ENCODE measurements at places on chromosomes 4 and X.
A peak's percentile ranks its signal among the peaks of the same experiment; 100 is the strongest.

- peak; percentile 1 for DNase-seq
These were observed 38.7 kb upstream of the LPAR4 start for GRCh38 chrX:78708816-78709215.

DNA sequence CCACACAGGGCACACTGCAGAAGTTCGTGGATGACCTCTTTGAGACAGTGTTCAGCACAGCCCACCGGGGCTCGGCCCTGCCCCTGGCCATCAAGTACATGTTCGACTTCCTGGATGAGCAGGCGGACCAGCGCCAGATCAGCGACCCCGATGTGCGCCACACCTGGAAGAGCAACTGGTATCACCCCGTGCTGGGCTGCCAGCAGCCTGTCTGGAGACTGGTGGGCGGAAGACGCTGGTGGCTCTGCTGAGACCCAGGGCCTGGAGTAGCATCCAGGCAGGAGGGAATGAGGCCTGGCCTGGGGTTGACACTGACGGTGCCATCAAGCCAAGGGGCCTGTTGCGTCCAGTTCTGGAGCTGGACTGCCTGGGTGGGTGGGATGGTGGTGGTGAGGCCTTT is 8.6 kb downstream of the LAGE3 start:
- DNase-seq = no peak

DNA sequence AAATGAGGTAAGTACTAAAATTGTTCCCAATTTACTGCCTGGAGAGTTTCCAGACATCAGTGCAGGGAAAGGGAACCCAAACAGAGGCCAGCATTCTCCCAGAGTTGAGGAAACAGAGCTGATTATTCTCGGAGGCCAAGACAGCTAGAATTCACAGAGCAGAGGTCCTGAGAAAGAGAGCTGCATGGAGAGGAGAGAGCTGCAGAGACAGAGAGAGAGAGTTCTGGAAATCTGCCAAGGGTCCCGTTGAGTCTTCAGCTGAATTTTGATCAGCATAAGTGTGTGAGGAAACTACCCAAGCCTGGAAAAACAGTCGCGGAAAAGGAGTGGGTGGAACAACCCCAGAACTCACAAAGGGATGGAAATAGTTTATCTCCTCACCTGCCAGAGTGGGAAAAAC is 43.8 kb upstream of the GPR173 start:
- no peak for DNase-seq

DNA sequence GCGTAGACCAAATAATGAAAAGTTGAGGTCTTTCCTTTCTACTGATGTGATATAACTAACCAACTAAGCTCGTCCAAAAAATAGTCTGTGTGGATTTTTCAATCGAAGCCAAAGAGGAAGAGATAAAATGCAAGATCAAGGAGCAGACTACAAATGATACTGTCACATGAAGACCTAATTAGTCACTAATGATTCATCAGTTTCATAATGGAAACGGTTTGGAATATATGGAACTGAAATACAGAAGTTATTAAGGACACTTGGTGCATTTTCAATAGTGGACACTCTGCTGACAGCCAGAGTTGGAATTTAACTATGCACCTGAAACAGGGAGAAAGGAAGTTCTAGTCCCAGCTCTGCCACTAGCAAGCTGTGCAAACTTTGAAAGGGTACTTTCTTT is 119.8 kb downstream of the GUCY2F start:
- no peak for DNase-seq

- no peak for DNase-seq
These were observed 52.5 kb downstream of the CASP3 start for GRCh38 chr4:184596617-184597185.

DNA sequence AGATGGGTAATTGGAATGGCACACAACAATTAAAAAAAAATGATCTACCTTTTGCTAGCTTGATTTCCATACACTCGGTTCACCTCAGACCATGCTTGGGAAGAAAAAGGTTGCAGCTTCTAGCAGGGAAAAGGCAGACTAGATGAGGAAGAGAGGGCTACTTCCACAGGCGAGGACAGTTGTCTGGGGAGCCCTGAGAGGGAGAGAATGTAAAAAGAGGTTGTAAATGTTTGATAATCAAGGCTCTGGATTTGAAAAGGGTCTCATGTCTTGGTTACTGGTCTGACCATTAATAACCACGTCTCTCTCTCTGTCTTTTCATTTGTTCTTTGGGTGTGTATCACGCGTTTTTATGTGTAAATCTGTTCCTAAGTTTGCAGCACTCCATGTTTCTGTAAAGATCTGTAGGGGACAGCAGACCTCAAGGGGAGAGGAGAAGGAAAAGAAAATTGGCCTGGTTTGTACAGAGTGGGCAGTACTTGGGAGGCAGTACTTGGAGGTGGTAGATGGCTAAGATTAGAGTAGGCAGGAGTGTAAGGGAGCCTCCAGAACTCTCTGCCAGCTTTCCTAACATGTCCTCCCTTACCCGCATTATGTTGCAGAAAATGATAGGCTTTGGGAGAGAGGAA is 750 bp downstream of the ARMCX5 start:
- DNase-seq = peak; percentile 22

- peak; percentile 83 for DNase-seq
These were observed 62.6 kb downstream of the DCLK2 start for GRCh38 chr4:150140774-150141400.

DNA sequence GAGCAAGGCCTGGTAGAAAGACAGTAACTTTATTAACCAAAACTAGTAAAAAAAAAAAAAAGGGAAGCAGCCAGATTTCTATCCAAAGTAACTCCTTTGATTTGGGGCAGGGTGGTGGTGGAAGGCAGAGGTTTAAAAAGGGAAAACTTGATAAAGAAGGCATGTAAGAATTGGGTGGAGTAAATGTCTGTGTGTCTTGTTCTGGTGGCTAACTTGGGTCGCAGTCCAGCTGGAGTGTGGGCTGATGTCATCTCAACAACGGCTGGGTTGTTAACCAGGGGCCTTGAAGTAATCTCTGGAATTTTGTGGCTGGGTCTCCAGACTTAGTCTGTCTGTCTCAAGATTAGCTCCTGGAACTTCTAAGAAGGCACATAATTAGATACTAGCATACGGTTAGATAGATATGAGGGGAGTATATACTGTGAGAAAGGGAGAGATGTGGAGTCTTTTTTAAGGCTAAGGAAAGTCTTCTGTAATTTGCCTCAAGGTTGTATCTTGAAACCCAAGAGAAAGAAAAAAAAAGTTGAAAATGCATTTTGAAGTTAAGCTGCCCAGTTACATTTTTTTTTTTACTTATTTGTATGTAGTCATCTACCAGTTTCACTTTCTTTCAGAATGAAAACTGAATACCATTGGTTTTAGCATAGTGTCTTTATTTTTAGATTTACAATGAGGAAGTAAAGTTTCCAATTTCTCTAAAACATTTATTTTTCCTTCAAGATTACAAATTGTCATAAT is 48.3 kb downstream of the MTHFD2L start:
- peak; percentile 74 for DNase-seq

GRCh38 chrX:93420525-93421082 is 252.8 kb downstream of the NAP1L3 start:
- DNase-seq = no peak

DNA sequence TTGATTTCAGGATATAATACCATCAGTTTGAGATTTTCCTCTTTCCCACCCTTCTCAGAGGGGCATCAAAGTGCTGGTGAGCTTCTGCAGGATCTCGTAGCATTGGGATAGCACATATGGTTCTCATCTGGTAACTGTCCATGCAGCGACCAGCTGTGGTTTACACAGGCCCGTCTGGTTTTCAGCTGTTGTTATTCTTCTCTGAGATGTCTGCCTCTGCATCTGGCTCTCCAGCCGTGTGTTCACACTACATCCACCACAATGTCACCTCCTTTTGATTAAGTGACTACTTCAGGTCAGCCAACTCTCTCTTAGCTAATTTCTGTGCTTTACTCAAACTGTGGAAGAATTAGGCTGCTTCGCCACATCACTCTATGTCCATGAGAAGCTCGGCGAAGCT is 676.7 kb upstream of the TENM3 start:
- peak; percentile 62 for DNase-seq

DNA sequence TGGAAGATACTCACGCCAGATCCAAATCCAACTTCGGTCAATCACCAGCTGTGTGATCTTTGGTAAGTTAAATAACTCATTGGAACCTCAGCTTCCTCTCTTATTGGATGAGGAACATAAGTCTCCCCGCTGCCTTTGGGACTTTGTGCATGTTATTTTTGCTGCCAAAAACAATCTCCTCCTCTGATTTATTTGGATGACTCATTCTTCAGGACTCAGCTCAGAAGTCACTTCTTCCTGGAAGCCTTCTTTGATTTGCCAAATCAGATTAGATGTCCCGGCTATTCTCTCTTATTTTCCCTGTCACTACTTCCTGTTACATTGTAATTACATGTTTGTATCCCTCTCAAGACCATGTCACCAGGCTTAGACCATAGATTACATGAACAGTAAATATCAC is 138.0 kb upstream of the BOD1L1 start:
- no peak for DNase-seq

- peak; percentile 53 for DNase-seq
These were observed 723 bp downstream of the MORC4 start for GRCh38 chrX:106999002-106999975.

DNA sequence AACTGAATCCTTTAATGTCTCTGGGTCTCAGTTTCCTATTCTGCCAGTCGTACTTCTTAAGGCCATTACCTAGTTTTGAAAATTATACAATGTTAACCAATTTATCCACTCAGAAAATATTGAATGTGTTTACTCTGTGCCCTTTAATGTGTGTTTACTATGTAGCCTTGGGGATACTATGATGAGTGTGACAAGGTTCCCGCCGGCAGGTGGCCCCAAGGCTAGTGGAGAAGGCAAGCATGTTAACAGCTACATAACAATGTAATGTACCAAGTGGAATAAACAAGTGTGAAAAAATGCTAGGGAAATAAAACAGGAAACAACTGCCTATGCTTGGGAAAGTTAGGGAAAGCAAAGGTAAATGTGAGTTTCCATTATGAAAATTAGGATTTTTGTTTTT is 187.3 kb upstream of the MBNL3 start:
- no peak for DNase-seq

DNA sequence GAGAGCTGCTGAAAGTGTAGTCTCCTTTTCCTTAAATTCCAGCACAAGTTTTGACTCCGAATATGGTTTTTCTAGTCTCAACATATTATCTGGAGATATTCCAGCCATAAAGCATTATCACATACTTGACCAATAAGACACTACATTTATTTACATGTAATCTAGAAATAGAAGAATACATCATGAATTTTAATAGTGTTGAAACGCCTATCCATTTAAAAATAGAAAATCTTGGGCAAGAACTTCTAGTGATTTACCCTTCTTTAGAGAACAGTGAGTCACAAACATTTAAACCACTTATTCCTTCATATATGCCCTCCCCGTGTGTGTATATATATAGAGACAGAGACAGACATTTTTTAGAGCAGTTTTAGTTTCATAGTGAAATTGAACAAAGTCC is 161.5 kb downstream of the SOWAHB start:
- peak; percentile 95 for DNase-seq

DNA sequence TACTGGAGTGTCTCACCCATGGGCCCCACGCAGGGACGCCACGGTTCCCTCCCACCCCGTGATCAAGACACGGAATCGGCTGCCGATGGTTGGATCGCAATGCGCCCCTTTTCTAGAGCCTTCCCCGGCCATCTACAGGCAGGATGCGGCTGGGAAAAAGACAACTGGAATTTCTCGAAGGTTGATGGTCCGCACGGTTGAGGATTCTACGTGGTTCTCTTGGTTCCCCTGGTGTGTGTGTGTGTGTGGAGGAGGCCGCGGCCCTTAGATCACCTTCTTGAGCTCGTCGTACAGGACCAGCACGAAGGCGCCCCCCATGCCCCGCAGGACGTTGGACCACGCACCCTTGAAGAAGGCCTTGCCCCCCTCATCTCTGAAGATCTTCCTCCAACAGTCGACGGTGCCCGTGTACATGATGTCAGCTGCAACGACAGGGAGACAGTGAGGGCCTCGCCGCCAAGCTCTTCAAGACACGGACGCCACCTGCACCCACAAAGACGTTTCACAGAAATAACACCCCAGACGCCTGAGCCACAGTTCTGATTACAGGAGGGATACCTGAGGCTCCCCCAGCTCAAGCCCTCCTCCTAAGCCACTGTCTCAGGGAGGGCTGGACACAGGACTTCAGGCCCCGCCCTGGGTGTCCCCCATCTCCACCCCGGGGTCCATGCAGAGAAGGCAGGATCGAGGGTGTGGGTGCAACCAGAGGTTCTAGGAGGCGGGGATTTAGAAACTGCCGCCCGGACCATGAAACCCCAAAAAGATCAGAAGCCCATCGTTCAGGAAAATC is 5.4 kb downstream of the SLC25A6 start:
- DNase-seq = no peak

GRCh38 chrX:94576367-94577004 is 902.5 kb downstream of the FAM133A start:
- DNase-seq = no peak

- DNase-seq = no peak
These were observed 111.6 kb upstream of the NKX1-1 start for GRCh38 chr4:1517592-1518411.

- no peak for DNase-seq
These were observed 638.9 kb downstream of the MID1IP1 start for GRCh38 chrX:39439906-39440798.

DNA sequence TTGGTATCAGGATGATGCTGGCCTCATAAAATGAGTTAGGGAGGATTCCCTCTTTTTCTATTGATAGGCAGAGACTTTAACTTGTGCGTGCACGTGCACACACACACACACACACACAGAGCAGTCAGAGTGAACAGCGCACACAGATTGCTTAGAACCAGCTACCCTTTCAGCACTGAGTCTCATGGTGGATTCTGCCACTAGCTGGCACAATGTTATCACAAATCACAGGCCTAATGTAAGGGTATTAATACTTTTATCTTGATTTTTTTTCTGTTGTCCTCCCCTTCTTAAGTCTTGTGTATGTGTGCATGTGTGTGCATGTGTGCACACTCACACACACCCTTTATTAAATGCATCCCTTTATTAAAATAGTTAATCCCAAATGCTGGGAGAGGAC is 53.2 kb downstream of the HADH start:
- DNase-seq = no peak

GRCh38 chrX:30900227-30900626 is 11.2 kb upstream of the TAB3 start:
- no peak for DNase-seq

DNA sequence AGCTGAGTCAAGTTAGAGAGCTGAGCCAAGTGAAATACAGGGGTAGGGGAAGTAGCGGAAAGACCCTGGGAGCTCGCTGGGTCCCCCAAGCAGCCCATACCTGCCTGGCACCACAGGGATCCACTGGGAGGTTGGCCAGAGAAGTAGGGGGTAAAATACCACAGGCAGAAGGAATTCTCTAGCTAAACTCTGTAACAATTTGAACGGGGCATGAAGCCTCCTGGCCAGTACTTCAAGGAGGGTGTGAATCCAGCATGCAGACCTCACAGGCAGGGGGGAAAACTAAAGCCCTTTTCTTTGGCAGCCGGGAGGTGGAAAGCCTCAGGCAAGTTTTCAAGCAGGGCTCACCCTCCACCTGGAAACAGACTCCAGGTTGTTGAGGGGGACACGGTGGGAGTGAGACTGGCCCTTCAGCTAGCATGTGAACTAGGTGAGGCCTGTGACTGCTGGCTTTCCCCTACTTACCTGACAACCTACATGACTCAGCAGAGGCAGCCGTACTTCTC is 3.7 kb upstream of the UGT2A1 start:
- DNase-seq = no peak

Data from fibroblast of skin of right biceps (primary cell).